ENCODE measurements at places on chromosomes 3 and 15.

DNA sequence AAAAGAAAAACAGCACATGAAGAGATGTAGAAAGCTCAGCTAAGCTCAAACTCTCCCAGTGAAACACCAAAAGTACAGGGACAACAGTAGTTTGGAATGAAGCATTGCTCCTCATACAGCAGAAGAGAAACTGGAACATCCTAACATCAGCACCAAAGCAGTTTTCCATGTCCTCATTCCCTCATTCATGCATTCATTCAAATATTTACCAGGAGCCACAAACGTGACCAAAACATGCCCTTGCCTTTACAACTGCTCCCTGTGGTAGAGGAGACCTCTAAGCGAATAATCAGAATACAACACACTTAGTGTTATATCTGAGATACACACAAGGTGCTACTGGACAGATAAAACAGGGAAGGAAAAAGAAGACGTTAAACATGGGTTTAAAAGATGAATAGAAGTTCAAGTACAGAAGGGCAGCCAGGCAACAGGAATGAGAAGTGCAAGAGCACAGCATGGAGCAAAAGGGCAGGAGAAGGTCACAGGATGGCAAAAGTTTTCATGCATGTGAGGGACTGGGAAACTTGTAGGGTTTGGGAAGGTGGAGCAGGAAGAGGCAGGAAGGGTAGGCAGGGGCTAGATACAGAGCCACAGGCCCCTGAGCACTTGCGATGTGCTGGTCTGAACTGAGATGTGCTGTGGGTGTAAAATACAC is 58.5 kb upstream of the LMCD1 start:
- DNase-seq: no peak

- no peak for DNase-seq
These were observed 148.9 kb upstream of the IL12A start for GRCh38 chr3:159839561-159840379.

- no peak for DNase-seq
These were observed 630 bp downstream of the SNRK start for GRCh38 chr3:43286841-43287499.

DNA sequence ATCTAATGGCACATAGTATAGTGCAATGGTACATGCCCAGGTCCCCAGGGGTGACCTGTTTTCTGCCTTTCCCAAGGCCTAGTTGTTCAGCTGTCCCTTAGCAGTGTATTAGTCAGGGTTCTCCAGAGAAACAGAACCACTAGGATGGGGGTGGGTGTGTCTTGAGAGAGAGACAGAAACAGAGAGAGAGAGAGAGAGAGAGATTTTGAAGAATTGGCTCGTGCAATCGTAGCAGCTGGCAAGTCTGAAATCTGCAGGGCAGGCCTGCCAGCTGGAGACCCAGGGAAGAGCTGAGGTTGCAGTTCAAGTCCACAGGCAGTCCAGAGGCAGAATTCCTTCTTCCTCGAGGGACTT is 90.6 kb upstream of the RNF7 start:
- no peak for DNase-seq

DNA sequence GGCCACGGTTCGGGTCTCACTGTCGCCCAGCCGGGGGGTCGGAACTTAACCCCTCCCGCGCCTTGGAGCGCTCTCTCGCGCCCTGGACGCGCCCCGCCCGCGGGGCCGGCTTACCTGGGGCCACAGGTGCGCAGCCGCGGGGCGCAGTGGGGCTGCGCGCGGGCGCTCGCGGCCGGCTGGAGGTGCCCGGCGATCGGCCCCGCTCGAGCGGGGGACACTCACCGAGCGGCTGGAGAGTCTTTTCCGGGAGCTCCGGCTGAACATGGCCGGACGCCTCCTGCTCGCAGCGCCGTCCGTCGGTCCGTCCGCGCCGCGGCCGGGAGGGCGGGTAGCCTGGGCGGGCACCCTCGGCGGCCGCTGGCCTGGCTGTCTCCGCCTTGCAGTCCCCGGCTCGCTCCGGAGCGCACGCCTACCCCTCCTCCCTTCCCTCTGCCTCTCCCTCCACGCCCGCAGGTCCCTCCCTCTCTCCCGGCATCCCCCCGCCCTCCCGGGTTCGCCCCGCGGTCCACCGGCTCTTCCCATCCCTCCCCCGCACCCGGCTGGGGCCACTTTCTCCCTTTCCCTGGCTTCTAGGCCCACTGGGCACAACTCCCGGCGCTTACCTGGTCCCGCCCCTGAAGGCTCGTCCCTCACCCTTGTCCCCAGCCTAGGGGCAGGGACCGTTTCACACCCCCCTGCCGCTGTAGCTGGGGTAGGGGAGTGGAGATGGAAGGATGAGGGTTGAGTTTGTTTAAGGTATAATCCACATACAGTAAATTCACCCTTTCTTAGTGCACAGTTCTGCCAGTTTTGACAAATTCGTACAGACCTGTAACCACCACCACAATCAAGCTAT is 220.1 kb upstream of the PRICKLE2 start:
- no peak for DNase-seq

- DNase-seq: no peak
These were observed 692.7 kb upstream of the ALCAM start for GRCh38 chr3:104673981-104674380.

GRCh38 chr15:40320931-40321371 is 2.5 kb upstream of the INAFM2 start:
- peak; percentile 20 for DNase-seq

- no peak for DNase-seq
These were observed 421.2 kb upstream of the TPRG1 start for GRCh38 chr3:188750617-188751016.

DNA sequence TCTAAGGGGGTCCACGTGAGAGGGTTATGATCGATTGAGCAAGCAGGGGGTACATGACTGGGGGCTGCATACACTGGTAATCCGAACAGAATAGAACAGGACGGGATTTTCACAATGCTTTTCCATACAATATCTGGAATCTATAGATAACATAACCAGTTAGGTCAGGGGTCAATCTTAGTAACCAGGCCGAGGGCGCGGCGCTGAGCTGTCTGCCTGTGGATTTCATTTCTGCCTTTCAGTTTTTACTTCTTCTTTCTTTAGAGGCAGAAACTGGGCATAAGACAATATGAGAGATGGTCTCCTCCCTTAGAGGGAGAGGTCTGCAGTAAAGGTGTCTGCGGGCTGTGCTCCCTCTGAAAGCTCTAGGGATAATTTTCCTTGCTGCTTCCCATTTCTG is 261.3 kb downstream of the XXYLT1 start:
- DNase-seq: no peak

DNA sequence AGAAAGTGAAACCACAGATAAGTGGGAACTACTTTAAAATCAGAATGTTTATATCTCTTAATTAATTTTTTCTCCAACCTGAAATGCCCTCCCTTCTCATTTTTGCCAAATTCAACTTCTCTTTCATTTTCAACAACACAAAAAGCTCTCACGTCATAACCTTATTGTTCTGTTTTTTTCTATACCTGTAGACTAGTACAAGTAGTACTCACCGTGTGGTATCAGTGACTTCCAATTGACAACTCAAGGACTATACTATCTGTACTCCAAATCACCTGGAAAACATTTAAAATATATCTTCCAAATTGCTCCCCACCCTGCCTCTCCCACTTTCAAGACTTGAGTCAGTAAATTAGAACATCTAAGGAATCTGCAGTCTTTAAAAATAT is 72.8 kb upstream of the ZNF280D start:
- no peak for DNase-seq

DNA sequence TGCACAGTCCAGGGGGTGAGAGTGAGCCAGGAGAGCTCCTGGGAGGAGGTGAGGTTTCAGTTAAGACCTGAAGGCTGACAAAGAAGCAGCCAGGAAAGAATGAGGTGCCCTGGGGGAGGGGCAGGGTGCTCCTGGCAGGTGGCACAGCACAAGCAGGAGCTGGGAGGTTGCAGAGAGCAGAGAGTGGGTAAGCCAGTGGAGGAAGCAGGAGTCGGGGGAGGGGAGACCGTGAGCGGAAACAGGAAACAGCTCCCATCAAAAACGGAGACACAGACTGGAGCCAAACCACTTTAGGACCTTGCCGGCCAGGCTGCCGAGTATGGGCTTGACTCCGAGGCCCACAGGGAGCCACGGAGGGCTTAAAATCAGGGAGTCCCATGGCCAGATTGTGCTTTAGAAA is 12.1 kb upstream of the FBLN2 start:
- no peak for DNase-seq

DNA sequence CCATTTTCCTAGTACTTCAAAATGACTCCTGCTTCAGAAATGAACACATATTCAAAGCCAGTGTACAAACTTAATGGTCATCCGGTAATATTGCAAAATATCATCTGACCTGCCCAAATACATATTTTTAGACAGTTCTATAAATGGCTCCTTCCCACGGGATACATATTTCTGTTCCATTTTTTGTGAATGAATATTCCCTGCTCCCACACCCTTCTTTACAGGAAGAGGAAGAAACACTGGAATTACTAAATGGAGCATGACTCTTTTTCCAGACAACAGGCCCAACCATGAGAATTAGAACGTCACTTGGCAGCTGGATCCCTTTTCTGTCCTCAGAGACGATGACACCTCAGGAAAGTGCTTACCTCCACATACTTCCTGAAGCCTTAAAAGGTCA is 38.0 kb upstream of the CBLB start:
- no peak for DNase-seq

GRCh38 chr15:45199136-45199810 is 11.5 kb upstream of the SHF start:
- DNase-seq: peak; percentile 51

DNA sequence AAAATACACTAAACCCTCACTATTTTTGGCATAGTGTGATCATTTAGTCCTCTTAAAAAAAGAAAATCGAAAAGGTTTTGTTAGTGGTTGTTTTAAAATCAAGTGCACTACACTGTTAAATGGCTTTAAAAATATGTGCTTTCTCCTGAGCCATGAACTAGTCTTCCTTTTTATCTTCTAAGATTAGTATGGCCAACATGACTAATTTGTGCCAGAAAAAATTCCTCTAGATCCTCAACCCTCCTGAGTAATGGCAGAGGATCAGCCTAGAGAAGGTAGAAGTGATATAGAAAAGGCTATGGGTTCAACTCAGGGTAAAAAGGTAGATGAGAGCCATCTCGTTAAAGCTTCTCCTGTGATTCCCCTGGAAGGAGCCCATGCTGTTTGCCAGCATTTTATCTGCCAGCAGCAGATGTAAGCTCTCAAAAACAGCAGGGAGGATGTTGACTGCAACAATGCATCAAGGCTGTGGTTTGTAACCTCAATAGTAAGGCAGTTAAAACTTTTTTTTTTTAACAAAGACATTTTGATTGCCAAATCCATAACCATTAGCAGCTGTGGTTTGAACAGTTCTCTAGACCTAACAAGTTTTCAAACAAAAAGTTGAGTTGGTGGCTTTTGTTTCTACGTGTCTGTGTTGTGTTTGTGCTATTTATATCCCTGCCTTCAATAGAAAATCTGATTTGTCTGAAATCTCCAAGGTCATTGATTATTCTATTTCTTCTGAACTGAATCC is 30.2 kb upstream of the ZNF609 start:
- DNase-seq: peak; percentile 7

DNA sequence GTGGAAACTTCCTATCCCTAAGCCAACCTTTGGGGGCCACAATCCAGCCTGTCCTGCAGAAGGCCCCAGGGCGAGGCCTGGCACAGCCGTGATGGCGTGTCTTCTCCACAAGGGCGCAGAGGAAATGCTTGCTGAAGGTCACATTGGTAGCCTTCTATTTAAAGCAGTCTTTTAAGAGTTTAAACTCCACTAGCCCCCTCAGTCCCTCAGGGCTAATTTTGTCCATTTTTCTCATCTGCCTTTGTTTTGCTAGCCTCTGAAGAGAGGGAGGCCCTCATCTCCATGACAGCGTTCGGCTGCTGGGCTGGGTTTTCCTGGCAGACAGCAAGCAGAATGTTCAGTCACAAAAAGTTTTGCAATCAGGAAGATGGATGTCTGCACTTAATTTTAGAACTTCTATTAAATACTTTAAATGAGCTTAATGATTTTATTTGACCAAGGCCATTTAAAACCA is 40.8 kb downstream of the RARB start:
- no peak for DNase-seq

DNA sequence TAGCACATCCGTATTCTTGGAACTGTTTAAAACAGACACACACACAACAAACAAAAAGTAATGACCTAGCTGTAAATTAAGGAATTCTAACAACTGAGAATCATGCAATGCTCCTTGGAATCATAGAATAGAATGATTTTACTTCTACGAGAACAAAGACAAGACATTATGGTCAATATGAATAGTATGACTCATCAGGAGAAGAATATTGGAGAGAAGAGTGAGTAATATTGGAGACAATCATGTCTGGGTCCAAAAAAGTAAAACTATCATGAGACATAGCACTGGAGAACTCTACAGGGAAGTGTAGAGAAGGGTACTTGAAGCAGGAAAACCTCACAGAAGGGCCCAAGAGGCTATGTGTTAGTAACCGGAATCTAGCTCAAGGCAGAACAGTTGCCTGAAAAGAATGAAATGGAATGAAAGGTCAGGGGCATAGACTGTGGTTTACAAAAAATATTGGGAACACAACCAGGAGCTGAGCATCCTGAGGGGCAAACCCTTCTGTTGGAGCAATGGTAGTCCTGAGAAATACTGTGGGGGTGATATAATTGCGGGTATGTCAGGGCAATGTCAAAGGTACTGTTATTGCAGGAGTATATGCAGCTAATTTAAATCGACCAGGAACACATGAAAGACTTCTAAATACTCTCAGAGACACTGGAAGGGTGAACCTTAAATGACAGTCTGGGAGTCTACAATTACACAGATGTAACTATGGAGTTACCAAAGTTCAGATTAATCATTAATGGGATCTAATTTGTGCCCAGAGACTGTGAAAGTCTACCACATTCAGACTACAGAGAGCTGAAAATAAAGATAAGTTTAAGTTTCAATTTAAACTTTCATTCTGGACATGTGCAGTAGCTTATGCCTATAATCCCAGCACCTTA is 201.2 kb downstream of the BCHE start:
- DNase-seq: no peak

GRCh38 chr3:113947372-113948014 is at the start of gene ZDHHC23:
Gene ZDHHC23 (plus strand): TSS chr3:113948013. CDS start chr3:113948803, 790 bp downstream.
- peak; percentile 33 for DNase-seq

DNA sequence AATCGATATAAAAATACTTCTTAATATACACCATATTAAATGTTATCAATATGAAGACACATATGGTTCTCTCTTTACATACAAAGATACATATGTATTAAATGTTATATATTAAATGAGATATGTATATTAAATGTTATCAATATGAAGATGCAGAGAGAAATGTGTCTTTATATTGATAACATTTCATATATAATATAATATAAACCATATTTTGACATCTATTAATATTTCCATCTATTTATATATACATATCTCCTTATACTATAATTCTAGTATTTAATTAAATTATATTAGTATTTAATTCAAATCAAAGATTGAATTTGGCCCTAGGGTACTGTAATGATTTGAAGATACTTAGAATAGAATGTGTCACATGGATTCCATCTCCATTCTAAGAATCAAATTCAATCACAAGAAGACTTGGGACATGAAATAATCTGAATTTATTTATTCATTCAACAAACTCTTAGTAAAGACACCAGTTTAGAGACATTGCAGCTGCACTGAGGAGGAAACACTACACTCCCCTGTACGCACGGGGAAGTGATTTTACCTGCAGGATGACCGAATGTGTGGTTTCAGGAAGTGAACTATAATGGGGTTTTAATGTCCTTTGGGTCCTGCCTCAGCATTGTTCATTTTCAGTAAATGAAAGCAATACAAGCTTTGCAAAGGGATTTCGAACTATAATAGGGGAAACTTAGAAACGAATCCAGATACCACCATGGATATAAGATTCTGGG is 365.1 kb downstream of the MECOM start:
- no peak for DNase-seq

- DNase-seq: no peak
These were observed 143.8 kb downstream of the SV2B start for GRCh38 chr15:91243826-91244225.
